ENCODE measurements at places on chromosomes 3 and 15. TPM values are rescaled to one million over a fixed set of nuclear protein-coding genes. Genes with fewer than 3 reads are reported as not detected.

Gene SKOR1
- total RNA-seq, result 0.17 TPM

Gene GPR27
- total RNA-seq, result 0.17 TPM

Gene ACTRT3
- 1.3 TPM for total RNA-seq

Gene TLR9
- not detected for total RNA-seq

- DNase-seq, result no peak
Observed at GRCh38 chr3:66139415-66139814, 81.4 kb upstream of the SLC25A26 start.

- DNase-seq, result no peak
Observed at GRCh38 chr3:3927198-3927597, 128.0 kb downstream of the LRRN1 start.

GRCh38 chr3:43861635-43862034, 170.9 kb downstream of the ABHD5 start:
- no peak for DNase-seq

DNA sequence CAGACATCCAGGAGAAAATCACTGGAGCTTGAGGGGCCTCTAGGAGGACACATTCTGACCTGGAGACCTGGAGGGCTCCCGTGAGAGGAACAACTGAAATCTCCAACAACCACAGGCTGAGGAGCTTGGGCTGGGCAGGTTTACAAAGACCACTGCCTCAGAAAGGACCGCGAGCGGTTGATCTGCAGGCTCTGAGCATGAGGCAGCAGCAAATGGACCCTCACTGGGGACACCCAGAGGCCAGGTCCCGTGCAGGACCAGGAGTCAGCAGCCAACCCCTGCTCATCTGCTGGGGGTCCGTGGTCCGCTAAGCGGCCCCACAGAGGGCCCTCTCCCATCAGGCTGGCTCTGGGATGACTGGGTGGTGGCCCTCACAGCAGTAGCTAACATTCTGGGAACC, 10.5 kb upstream of the EPHB3 start:
- DNase-seq, result no peak

DNA sequence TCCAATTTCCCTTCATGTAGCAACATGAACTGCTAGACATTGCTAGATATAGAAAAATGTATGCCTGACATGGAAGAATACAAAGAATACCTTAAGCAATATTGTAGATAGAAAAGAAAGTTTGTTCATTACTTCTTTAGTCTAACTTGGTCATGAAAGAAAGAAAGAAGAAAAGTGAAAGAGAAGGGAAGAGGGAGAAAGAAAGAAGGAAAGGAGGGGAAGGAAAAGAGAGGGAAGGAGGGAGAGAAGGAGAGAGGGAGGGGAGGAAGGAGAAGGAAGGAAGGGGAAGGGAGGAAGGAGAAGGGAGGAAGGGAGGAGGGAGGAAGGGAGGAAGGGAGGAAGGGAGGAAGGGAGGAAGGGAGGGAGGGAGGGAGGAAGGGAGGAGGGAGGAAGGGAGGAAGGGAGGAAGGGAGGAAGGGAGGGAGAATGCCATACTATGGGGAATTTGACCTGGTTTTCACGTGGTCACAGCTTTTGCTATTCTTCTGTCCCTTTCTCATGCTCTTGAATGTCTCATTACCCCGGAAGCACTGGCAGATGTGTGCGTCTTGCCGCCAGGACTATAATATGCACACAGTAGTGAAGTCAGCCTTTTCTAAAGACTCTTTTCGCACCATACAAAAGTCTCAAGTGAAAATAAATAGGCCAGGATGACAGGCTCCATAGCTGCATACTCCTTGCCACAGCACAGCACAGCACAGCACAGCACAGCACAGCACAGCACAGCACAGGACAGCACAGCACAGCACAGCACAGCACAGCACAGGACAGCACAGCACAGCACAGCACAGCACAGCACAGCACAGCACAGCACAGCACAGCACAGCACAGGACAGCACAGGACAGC, 78.2 kb downstream of the CHAC1 start:
- no peak for DNase-seq

Measured in liver (tissue), 10 donors.